ENCODE measurements at places on chromosomes 16 and 17.

DNA sequence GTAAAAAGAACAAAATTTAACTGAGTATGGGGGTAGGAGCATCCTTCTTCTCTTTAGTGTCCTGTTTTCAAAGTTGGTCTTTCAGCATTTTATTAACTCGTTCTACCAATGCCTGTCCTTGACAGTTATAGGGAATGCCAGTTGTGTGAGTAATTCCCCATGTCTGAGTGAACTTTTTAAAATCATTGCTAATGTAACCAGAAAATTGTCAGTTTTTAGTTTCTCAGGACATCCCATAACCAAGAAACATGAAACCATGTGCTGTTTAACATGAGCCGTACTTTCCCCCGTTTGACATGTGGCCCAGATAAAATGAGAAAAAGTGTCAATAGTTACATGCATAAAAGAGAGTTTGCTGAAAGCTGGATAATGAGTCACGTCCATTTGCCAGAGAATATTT, 71.4 kb upstream of the ARL4D start:
- DNase-seq, result no peak

DNA sequence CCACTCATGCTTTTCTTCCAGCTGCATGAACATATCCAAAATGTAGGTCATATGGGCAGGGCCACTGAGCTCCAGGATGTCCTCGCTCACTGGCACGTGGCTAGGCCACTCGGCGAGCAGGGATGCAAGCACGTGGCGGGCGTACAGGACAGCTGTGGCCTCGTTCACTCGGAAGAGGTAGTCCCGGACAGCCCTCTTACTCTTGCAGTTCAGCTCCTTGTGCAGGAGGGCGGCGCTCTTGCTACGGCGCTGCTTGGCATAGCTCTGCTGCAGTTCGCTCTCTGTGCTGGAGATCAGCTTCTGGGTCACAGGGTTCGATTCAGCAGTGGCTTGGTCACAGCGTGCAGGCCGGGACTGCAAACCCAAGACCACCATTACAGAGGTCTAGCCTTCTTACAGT, 53.1 kb upstream of the ATP2A3 start:
- no peak for DNase-seq

- no peak for DNase-seq
These were observed 14.0 kb upstream of the IRF8 start for GRCh38 chr16:85884808-85885463.

- no peak for DNase-seq
These were observed 303.8 kb downstream of the SEC14L1 start for GRCh38 chr17:77444628-77444983.

- DNase-seq, result no peak
These were observed 1.3 kb upstream of the CUEDC1 start for GRCh38 chr17:57956291-57957119.

- DNase-seq, result no peak
These were observed 25.5 kb downstream of the CDK5R1 start for GRCh38 chr17:32512328-32512727.

- DNase-seq, result no peak
These were observed 181.3 kb downstream of the IRF8 start for GRCh38 chr16:86080131-86080875.

DNA sequence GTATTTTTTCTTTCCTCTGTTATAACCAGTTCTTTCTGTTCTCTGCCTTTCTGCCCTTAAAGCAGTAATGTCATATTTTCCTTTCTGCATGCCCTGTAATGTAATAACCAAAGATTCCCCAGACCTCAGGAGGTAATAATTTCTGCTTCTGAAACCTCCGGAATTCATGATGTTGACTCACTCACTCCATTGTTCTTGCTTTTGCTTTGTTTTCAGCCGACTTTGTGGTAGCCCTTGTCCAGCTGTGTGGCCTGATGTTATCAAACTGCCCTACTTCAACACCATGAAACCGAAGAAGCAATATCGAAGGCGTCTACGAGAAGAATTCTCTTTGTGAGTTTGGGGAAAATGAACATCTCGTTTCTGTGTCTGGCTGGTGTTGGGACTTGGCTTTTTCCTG, 55.9 kb downstream of the CDK12 start:
- no peak for DNase-seq

DNA sequence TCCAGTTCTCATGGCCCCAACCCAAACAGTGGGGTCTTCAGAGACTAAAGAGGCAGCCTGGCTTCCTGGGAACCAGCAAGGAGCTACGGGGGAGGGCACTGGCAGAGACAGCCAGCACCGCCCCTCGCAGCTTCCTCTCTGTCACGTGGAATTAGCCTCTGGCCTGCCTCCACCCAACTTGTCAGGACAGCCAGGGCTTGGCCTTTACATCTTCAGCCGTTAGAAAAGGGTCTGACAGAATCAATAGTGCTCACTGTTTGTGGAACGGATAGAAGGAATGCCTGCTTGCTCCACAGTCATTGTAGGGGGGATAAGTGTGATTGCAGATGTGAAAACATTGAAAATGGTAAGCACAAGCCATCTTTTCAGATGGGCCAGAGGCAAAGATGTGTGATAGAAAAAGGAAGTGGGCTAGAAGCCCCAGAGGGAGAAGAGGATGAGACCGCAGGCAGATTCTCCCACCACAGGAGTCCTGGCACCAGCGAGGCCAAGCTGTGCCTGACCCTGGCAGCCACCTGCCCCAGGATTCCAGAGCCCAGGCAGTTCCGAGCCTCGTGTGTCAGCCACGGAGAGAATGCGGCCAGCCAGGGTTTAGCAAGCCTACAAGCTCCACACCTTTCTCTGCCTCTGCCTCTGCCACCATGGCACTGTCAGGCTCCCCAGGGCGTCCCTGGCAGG, 18.6 kb downstream of the GRIN2C start:
- no peak for DNase-seq

- no peak for DNase-seq
These were observed 26.3 kb upstream of the ARHGAP17 start for GRCh38 chr16:25041471-25041870.

- DNase-seq, result no peak
These were observed 84.0 kb upstream of the DNAH17 start for GRCh38 chr17:78661093-78661770.

- DNase-seq, result peak; percentile 99
These were observed 1.4 kb downstream of the NR1D1 start for GRCh38 chr17:40098846-40099618.

DNA sequence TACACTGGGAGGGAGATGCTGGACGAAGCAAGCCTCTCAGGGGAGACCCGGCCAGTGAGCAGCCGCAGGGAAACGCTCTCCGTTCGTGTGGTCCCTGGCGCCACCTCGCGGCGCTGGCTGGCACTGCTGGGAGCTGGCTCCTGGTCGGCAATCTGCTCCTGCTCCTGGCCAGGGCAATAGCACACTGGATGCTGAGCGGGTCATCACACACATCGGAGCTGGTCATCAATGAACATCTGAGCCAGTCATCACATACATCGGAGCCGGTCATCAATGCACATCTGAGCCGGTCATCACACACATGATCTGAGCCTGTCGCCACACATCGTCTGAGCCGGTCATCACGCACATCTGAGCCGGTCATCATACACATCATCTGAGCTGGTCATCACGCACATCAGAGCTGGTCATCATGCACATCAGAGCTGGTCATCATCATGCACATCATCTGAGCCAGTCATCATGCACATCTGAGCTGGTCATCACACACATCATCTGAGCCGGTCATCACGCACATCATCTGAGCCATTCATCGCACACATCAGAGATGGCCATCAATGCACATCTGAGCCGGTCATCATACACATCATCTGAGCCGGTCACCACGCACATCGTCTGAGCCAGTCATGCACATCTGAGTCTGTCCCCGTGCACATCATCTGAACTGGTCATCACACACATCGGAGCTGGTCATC, 217.3 kb downstream of the RBFOX3 start:
- DNase-seq, result peak; percentile 53

DNA sequence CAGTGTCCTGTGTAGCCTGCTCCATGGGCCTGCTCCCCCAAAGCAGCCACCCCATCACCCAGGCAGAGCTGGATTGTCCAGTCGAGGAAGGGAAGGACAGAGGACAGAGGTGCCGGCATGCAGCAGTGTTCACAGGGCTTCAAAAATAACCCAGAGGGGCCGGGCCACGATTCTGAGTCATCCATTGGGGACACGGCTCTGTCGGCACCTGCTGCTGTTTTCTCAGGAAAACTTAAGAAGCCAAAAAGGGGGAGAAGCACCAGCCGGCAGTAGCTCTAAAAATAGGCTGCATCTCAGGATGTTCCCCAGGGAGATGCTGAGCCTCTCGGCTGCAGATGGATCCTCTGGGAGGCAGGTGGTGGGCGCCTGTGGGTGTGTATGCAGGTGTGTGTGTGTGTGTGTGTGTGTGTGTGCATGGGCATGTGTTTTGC, 1.6 kb downstream of the CA7 start:
- DNase-seq, result no peak

- no peak for DNase-seq
These were observed 53.4 kb downstream of the NF1 start for GRCh38 chr17:31148205-31148604.

DNA sequence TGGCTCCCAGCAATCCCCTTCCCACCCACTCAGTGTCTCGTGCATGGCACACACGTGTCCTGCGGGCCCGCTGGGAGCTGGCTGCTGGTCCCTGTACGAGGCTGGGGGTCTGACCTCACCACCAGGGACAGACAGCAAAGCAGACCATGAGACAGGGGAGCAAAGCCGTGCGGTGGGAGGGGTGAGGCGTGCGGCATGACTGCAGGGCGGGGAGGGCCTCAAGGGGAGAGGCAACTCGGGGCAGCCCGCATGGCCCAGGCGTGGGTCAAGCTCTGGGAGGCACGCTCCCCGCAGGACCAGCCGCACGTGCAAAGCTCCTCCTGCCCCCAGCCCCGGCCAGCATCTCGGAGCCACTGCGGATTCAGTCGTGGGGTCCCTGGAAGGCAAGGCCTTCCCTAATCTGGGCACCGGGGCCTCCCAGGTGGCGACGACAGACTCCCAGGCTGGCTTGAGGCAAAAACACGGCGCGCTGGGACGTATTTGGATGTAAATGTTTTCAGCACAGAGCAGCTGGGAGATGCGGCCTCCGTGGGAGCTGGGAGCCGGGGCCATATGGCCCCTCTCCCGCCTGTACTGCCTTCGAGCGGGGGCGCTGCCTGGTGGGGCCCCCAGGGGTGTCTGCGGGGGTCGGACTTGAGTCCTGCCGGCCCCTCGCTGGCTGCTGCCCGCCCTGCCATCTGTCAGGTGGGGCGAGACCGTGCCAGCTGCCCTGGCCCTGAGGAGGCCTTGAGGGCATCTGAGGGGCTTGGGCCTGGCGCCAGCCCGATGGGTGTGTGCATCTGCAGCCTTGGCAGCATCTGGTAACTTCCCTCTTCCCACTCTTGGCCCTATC, 12.2 kb upstream of the CBFA2T3 start:
- no peak for DNase-seq

DNA sequence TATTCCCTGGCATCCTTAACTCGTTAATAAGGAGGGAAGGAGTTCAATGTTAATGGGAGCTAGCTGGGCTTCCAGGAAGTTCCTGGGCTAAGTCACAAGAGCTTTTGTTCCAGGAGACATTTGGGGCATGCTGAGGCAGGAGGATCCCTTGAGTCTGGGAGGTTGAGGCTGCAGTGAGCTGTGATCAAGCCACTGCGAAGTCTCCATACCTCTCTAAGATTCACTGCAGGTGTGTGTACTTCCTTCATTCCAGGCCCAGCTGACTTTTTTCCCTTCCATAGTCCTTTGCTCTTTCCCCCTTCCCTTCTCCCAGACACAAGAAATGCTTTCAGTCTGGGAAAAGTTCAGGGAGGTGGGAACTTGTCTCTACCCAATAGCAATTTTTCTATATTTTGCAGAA, 489.8 kb downstream of the NPIPA7 start:
- DNase-seq, result no peak

- DNase-seq, result no peak
These were observed 11.4 kb downstream of the SCGB1C2 start for GRCh38 chr17:148757-149156.

DNA sequence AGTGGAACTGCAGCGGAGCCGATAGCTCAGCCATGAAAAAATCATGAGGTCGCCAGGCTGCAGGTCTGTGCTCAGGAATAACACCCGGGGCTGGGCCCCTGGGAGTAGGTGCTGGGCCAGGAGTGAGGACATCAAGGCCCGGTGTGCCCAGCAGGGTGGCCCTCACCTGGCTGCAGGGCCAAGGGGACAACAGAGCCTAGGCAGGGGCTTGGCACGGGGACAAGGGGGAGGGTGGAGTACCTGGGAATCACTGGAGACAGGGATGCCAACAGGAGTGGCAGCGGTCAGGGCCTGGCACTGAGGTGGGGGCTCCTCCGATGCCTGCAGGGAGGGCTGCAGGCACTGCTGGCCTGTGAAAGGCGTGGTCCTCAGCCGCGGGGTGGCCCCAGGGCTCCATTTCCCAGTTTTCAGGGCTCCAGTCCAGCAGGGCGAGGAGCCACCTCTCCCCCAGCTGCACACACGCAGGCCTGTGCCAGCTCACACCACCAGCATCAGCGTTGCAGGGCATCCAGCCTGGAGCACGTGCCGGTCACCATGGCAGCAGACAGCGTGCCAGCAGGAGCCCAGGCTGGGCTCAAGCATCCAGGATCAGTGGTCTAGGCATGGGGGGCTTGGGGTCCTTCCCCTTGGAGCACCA, 4.7 kb upstream of the FSCN2 start:
- DNase-seq, result no peak

- no peak for DNase-seq
These were observed 391.6 kb upstream of the ASIC2 start for GRCh38 chr17:33684735-33685134.

DNA sequence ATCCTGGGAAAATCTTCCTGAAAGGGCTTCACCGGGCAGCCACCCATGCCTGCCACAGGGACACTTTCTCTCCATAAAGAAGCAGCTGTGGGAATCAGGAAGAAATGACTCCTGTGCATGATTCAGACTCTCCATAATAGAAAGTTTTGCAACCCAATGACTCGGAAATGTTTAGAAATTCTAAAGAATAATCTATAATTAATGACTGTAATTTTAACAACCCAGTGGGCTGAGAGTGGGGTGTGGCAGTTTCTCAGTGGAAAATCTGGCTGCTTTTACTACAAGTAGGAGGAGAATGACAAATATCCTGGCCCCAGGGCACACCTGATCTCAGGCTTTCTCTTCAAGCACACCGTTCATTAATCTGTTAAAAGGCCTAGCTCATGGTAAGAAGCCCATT, 25.7 kb downstream of the IRF8 start:
- DNase-seq, result no peak

DNA sequence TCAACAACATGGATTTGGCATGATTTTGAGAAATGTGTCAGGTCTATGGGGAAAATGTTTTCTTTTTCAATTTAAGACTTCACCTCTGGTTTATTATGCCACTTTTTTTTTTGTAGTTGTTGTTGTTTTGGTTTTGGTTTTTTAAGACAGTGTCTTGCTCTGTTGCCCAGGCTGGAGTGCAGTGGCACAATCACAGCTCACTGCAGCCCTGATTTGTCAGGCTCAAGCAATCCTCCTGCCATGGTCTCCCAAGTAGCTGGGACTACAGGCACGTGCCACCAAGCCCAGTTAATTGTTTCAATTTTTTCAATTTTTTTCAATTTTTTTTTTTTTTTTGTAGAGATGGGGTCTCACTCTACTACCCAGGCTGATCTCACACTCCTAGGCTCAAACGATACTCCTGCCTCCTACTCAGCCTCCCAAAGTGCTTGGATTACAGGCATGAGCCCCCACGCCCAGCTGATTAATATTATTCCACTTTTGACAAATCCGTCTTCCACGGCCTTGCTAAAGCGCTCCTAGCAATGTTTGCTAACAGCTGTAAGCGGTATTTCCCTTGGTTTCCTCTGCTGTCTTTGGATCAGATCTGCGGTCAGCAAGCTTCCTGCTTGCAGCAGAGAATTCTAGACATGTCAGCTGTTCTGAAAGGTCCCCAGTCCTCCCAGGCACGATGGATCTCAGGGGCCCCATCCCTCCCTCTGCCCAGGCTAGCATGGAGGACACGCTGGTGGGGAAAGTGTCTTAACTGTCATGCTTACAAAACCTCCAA, 7.0 kb upstream of the MILR1 start:
- no peak for DNase-seq

All from NCI-H460 (cell line).